ENCODE measurements at places on chromosomes 2 and 18.

DNA sequence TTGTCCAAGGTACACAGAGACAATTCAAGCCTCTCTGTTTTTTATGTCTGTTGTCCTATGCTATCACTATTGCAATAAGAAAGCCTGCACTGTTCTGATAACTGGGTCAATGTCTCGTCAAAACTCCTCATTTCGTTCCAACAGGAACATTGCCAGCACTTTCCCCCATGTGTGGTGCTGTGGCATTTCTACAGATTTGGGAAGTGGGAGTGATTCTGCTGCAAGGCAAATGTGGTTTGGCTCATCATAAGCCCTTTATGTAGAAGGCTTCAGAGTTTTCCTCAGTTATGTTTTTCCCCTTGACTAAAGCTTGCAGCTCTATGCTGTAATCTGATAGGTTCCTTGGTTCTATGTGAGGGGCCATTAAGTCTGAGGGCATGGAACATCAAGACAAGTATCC is 324.1 kb upstream of the TCF4 start:
- no peak for DNase-seq

- no peak for DNase-seq
Measured at GRCh38 chr2:122927197-122927596, 1097.9 kb upstream of the CNTNAP5 start.

DNA sequence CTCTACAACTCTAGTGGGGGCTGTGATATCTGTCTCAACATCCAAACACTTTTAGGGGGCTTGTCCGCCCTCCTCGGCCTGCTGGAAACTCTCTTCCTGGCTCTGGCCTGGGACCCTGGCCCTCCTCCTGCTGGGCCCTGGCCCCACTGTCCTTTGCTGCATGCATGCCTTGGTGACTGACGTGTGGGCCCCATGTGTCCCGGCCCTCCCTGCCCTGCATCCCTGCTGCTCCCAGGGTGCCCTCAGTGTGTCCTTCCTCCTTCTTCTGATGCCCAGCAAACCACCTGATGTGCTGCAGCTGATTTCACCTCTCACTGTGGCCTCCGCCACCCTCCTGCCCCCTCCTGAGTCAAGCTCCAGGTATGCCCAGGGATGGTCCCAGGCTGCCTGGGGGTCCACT is 101.7 kb downstream of the SEPTIN10 start:
- no peak for DNase-seq

GRCh38 chr18:2002151-2002550 is 569.2 kb downstream of the METTL4 start:
- no peak for DNase-seq

- no peak for DNase-seq
Measured at GRCh38 chr2:121856360-121856759, 100.9 kb downstream of the TSN start.

DNA sequence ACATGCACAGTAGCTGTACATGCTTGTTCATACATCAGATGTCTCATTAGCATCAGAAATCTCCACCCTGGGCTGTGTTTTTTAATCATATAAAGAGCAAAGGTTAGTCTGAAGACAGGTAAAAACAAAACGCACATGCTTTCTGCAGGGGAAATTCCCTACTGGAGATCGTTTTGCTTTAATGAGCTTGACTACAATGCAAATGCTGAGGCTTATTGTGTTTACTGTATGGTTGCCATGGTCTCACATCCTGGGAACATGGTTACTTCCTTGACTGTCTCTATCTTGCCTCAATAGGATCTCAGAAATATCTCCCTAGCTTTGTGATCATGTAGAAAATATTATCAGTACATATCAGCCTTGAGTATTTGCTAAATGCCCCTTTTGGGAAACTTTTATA is 336.5 kb upstream of the TFPI start:
- no peak for DNase-seq

DNA sequence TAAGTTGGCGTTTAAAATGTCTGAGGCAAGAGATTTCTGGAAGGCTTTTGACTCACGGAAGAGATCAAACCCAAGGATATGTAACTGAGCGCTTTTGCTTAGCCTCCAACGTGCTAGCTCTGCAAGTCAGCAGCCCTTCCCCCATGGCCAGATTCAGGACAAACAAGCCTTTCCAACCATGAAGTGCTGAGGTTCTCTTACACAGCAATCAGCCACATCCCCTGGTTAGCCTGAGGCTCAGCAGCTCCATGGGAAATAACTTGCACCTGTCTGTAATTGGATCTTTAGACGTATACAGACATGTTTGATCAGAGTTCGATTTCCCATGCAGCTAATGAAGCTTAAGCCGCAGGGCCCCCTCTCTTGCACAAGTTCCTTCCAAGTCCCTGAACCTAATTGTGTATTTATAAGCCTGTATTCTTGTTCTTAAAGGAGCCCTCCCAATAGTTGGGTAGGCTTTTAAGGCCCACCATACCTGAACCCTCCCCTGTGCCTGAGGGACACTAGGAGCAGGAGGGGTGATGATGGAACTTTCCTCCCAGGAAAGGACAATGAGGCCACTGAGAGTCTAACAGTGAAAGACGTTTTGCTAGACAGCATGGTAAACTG is 2.1 kb upstream of the TMEM131 start:
- DNase-seq: no peak

DNA sequence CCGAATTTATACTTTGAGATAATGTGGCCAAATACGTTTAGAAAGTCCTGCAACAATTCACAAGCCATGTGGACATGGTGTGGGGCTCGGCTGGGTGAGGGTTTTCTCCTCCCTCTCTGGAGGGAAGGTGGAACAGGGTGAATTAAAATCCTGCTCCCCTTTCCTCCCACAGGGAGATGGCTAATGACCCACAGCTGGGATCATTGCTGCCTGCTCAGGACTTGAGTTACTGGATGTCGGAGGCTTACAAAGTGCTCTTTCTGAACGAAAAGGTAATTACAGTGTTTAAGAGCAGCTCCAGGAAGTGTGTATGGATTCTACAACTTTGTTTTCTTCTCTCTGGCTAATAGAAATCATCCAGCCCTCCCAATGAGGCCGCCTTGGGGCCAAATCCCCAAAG is 97.9 kb upstream of the ALKAL2 start:
- no peak for DNase-seq

DNA sequence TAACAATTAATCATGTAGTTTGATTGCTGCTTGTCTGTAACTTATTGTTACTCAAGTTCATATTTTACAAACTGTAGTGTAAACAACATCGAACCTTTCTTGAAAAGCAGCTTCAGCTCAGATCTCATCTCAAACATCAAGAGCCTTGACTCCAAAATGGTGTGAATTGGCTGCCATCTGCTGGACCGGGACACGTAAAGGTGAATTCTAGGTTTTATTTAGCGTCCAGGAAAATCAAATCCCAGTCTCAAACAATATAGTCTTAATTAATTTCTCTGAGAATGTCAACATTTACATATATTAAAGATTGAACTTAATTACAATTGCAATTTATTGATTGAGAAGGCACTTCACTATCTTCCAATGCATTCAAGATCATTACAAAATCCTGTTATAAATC is 453.0 kb downstream of the GALR1 start:
- no peak for DNase-seq

GRCh38 chr2:24077879-24078278 is 1.8 kb upstream of the SF3B6 start:
- no peak for DNase-seq

DNA sequence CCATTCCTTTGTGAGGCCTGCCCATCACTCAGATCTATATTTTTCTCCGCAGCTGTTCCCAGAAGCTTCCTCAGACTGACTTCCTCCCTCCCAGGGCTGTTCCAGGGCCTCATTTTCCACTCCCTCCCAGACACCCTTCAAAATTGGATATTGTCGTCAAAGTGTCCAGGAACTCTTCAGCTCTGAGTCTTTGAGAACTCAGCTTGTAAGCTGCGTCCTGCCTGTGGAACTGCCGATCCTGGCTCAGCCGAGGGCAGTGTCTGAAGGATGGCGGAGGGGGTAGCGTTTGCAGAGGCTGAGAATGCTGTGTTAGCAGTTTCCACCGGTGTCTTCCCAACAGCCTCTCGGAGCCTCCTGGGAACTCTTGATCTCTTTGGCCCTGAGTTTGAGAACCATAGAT is 27.1 kb downstream of the NCK2 start:
- no peak for DNase-seq

GRCh38 chr2:240452462-240453256 is 17.2 kb downstream of the GPC1 start:
- no peak for DNase-seq

GRCh38 chr2:30763151-30763660 is 44.0 kb downstream of the CAPN13 start:
- DNase-seq: no peak

- DNase-seq: no peak
Measured at GRCh38 chr18:12308386-12309100, 502 bp downstream of the TUBB6 start.

DNA sequence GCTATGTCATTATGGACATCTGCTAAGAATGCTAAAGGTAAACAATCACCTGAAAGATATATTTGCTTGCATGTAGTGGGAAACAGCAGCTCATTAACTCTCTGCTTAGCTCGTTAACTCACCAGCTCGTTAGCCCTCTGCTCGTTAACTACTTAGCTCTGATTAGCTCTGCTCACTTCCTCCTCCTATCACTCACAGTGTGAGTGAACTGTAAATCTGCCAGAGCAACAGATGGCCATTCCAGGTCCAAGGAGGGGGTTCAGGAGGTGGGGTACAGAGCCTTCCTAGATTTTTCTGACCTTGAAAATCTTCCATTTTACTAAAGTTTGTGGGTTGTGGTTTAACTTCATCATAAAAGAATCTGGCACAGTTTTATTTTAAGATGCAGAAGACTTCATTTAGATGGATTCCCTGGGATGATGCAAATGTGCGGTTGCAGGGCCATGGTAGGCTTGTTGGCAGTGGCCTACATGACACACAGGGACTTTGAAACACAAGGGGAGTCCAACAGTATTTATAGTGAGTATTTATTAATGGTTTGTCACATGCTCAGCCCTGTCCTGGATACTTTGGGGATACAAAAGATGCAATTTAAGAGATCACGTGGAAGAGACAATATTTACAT is 1633.7 kb upstream of the CELF4 start:
- no peak for DNase-seq

DNA sequence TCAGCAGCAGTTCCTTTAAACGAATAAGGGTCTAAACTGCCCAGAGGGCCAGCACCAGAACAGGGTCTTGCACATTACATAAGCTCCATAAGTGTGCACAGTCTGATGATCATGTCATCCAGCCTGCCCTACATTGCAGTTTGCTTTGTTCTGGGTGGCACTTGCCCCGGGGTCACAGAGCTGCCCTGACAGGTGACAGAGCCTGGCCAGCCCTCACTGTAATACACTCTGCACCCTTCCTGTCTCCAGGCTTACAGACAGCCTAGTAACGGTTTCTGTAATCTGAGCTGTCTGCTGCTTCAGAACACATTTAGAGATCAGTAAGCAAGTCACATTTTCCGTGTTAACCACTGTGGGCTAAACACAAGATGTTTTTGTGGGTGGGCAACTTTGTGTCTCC is 213.3 kb downstream of the FAM210A start:
- DNase-seq: no peak

DNA sequence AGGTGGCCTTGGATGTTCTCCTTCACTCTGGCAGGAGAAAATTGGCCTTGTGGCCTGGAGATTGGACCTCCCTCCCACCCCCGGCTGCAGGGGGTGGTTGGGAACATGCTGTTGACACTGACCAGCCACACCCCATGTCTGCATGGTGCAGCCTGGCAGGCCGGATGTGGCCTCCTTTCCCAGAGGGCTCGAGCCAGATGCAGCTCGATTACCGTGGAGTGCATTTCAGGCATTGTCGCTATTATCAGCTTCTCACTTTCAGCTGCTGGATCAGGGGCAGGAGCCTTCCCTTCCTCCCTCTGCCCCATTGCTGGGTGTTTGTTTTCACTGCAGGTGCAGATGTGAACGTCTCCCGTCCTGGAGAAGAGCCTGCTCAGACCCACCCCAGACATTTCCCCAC is 211.0 kb upstream of the SIX2 start:
- DNase-seq: no peak

DNA sequence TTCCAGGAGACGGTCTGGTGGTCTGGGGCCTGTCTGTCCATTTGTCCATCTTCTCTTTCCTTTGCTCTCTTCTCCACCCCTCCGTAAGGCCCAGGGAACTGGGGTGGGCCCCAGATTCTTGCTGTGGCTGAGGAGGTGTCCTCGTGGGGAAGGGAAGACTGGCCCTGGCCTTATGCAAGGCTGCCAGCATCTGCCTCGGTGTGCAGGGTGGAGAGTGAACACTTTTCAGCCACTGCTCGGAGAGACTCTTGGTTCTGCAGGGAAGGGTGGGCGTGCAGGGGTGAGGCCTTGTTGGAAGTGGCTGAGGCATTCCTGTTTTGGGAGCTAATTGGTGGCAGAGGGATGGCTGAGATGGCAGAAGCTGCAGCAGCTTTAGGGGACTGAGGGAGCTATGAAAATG is 23.0 kb downstream of the EMX1 start:
- no peak for DNase-seq

DNA sequence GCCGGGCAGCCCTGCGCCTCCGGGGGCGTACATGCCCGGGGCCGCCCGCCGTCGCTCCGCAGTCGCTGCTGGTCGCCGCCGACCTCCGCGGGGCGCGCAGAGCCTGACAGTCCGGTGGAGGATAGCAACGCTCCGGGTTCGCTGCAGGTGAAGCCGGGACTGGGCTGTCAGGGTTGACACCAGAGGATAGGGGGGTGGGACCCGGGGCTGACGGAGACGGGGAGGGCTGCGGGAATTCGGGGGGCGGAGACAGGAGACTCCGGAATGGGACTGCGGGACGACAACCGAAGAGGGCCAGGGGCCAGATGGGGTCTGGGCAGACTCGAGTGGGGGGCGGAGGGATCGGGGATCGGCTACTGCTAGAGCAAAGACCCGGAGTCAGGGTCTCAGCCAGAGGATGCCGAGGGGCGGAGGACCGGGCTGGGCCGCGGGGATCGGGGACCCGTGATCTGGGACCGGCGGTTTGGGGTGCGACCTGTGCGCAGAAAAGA is 403 bp downstream of the TMEM127 start:
- no peak for DNase-seq

GRCh38 chr2:127508631-127509034 is 17.7 kb downstream of the IWS1 start:
- DNase-seq: no peak

GRCh38 chr2:231683292-231684235 is 24.8 kb upstream of the PTMA start:
- DNase-seq: no peak

DNA sequence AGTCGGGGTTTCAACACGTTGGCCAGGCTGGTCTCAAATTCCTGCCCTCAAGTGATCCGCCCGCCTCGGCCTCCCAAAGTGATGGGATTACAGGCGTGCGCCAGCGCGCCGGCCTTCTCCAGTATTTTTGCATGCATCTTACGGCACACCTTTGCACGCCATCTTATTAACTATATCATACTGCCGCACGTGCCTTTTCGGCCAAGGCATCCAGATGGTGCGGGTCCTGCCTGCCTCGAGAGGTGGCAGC is 765 bp upstream of the ING5 start:
- no peak for DNase-seq

GRCh38 chr18:42545825-42546224 is 569.7 kb downstream of the RIT2 start:
- DNase-seq: no peak

GRCh38 chr2:145119225-145119624 is 599.3 kb upstream of the ZEB2 start:
- DNase-seq: no peak

- DNase-seq: no peak
Measured at GRCh38 chr2:140695155-140695554, 1435.7 kb downstream of the LRP1B start.

All from activated T-cell treated with anti-CD3 and anti-CD28 coated beads, Interleukin-2, amount 50 U/mL, for 4 hours (primary cell).